ENCODE measurements at places on chromosomes 1 and 21.

GRCh38 chr1:17427696-17428660 lies 11.5 kb downstream of the RCC2 start:
- DNase-seq: no peak

DNA sequence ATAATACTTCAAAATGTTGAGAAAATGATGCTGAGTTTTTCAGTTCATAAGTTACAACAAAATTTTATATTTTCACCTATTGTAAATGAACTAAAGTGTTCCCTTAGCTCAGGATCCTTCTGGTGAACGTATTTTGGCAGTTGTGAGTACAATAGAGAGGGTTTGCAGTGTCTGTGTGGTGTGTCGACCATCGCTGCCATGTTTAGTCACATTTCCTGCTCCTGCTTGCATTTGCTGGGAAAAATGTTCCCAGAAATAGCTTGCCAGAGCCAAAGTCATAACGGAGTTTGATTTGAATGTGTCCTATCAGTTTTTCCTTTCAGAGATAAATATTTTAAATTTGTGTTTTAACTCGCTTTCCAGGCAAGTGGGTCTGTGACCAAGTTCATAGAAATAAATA lies 117.1 kb upstream of the COL6A1 start:
- no peak for DNase-seq

GRCh38 chr1:182996816-182997215 lies 26.4 kb upstream of the LAMC1 start:
- no peak for DNase-seq

DNA sequence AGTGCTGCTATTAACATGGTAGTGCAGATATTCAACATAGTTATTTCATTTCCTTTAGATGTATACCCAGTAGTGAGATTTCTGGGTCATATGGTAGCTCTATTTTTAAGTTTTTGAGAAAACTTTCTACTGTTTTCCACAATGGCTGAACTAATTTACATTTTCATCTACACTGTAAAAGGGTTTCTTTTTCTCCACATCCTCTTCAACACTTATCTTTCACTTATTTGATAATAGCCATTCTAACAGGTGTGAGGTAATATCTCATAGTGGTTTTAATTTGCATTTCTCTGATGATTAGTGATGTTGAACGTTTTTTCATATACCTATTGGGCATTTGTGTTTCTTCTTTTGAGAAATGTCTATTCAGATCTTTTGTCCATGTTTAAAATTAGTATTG lies 149.8 kb downstream of the PDE4B start:
- DNase-seq: no peak

DNA sequence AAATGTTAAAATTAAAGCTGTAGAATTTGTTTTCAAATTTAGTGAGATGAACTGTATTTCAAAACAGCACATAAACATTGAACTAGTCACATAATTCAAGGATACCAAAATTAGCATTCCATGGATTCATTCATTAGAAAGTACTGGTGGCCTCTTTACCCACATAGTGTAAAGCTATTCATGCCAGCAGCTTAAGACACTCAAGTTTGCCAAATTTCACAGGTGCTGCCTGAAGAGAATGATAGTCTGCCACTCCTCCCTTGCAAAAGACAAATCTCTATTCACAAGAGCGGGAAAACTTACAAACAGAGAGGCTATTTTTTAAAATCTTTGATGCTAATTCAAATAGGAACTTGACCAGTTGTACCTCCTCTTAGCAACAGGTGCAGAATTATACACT lies 337.0 kb downstream of the BRINP3 start:
- DNase-seq: no peak

DNA sequence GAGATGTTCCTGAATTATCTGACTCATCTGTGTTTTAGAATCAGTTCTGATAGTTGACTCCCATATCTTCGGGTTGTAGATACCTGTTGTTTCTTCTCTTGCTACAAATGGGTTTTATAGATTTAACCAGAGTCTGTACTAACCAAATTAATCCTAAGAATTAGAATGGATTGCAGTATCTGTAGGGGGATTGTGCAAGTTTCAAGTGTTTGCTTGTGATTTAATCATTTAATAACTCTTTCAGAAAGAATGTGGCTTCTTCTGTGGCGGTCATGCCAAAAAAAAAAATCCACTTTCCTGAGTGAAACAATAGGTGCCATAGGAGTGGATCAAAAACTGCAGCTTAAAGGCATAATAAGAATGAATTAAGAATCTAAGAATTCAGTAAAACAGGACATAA lies 9.4 kb downstream of the IPO9 start:
- DNase-seq: no peak

DNA sequence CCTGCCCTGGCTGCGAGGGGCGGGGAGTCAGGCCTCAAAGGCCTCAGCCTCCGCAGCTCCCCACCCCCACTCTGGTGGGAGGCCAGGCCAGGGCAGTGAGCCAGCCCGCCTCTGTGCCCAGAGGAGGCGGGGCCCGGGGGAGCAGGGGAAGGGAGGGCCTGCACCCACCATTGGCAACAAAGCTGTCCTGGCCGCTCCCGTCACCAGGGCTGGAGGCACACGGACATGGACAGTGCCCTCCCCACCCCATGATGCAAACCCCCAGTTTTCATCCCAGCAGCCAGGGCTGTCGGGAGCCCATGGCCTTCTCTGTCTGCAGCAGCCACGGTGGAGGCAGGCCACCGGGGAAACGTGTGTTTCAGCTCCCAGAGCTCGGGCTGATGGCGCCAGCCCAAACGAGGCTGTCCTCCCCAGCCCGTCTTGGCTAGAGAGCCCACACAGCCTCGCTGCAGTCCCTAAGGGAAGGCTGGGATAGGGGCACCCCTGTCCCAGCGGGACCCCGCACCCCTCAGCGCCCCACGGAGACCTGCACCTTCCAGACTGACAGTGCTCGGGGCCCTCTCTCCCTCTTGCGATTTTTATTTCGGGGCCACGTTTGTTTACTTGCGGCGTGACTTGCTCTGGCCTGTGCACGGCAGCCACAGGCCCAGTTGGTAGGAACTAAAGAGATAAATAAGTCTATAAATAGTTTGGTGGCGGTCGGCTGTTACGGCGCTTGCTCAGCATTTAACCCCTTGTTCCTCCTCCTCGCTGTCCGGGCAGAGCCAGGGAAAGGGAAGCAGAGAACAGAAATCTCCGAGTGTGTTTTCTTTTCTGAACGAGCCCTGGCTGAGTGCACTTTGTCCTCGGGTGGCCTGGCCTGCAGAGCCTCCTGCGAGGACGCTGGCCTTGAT lies 101.8 kb downstream of the PRDM16 start:
- DNase-seq: no peak

DNA sequence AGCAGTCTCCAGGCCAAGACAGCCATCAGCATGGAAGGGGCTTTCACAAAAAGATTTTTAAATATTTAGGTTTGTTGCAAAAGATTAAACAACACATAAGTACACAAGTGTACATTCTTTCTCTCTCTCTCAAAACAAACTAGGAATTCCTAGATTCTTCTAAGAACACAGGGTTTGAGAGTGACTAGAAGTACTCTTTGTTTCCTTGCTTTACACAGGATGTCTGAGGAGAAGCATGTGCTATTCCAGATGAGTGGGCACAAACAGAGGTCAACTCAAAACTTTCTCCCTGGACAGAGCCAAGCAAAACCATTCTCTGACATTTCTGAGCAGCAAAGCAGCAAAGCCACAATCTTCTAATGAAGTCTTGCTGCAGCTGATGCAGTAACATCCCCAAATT lies 210.6 kb upstream of the HOOK1 start:
- DNase-seq: no peak

GRCh38 chr1:4307468-4307845 lies 347.0 kb upstream of the AJAP1 start:
- no peak for DNase-seq

- no peak for DNase-seq
Observed at GRCh38 chr21:31678478-31678877, 19.0 kb downstream of the SOD1 start.

- DNase-seq: no peak
Observed at GRCh38 chr1:153525088-153525728, 10.6 kb downstream of the S100A6 start.

DNA sequence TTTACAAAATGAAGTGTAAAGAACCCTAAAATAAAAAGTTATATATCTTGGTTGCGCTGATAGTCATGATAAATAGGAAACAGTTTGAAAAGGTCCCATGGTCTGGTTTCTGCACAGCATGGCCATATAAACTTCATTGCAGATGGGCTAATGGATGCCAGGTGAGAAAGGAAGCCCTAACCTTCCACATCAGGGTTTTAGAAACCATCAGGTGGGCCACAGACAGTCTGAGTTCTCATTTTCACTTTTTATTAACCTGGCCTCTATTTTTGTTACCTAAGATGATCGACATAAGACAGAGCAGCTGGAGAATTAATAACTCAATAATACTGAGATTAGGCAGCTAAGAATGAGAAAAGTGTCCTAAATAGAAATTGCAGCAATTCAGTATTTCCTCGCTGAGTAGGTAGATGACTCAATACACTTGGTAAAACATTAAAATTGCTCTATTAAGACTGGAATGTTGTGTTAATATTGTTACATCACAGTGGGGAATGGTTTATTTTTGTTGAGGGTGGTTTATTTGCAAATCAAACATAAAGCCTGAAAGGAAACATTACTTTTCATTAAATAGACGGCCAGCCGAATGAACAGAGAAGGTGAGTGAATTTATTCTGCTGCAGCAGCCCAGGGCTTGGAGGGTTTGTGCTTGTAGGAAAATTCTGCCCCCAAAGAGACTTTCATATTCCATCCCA lies 21.1 kb downstream of the C1orf21 start:
- DNase-seq: no peak

GRCh38 chr1:58722414-58722813 lies 22.6 kb upstream of the MYSM1 start:
- DNase-seq: no peak

DNA sequence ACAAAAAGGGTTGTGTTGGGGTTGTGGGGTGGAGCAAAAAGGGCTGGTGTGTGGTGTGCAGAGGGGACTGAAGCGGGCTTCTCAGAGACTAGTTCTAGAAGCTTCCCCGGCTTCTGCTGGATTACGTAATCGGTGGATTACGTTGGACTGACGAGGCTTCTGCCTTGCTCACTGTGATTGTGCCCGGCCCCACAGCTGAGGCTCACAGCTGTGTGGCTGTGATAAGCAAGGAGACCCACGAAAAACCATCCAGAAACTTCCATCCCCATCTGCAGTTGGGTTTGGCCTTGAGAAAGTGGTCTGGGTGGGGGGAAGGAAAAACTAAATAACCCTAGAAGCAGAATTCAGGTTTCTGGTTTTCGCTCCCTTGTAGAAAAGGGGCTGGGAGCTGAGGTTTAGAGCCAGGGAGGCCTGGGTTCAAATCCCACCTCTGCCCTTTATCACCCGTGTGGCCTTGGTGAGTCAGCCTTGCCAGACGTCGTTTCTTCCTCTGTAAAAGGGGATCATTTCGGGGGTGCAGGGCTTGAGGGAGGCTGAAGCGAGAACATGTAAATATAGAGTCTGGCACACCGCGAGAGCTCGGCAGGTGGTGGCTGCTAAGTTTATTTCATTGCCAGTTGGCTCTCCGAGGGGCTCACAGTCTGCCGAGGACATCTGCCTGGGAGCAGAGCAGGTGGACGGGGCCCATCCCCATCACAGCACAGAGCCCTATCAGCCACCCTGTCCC lies 30.4 kb upstream of the DISP3 start:
- no peak for DNase-seq

GRCh38 chr21:15761507-15762100 lies 31.8 kb downstream of the USP25 start:
- DNase-seq: peak; percentile 21

GRCh38 chr1:223246476-223247112 lies 103.5 kb upstream of the TLR5 start:
- DNase-seq: no peak

DNA sequence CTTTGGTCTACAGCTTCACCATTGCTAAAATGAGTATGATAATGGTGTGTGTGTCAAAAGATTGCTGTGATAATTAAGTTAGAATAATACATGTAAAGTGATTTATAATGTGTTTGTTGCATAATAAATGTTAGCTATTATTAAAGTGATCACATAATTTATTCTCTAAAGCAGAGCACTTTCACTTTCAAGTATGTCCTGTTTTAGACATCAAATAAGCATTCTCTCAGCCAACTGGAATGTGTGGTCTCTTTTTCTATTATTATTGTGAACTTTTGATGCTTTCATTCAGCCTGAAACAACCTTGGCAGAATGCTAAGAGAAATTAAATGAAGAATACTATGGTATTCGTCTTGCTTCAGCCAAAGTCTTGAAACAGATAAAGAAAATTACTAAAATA lies 102.8 kb upstream of the COL11A1 start:
- no peak for DNase-seq

DNA sequence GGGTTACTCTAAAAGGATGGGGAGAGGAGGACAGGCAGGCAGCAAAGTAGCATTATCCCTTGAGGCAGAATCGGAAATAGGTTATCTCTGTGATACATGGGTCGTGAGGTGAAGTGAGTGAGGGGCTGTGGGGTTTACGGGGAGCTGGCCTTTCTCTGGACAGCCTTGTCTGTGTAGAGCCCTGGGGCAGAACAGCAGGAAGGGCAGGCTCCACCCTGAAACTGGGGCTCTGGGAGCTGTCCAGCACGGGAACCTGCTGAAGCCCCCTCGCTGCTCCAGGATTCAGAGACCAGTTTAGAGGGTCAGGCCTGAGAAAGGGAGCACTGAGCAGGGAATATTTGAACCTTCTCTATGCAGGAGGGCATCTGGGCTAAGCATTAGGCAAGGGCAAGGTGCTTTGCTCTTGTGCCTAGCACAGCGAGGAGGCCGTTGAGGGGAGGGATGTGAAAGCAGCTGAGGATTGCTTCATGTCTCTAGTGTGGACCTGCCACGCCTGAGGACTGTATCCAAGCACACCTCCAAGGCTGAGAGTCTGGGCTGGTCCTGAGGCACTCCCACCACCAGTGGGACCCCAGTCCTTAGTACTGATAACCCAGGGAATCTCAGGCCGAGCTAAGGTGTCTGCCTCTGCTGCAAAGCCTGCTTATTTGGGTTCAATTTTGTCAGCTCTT lies 55.8 kb downstream of the NAV1 start:
- DNase-seq: no peak

DNA sequence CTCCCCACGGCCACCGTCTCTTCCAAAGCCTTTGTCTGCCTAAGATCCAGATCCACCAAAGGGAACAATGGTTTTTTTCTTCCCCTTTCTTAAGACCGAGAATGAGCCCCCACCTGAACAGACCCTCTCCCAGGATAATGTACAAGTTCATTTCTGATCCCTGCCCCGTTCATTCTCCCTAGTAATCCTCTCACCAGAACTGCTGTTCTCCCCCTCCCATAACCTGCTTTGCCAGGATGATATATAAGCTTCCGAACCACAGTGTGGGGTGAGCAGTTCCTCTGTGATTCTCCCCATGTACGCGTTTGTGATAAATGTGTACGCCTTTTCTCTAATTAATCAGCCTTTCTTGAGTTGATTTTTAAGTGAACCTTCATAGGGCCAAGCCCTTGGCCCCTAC lies 4.9 kb downstream of the RD3 start:
- no peak for DNase-seq
